ENCODE measurements at places on chromosomes 13 and 19.
A peak's percentile ranks its signal among the peaks of the same experiment; 100 is the strongest.

- no peak for DNase-seq
Measured at GRCh38 chr13:90824032-90824431, 523.5 kb upstream of the MIR17HG start.

- no peak for DNase-seq
Measured at GRCh38 chr19:56476651-56477428, at the start of gene ZNF667. ZNF667 (minus strand) TSS chr19:56477345; CDS start chr19:56462370, 14,975 bp downstream.

DNA sequence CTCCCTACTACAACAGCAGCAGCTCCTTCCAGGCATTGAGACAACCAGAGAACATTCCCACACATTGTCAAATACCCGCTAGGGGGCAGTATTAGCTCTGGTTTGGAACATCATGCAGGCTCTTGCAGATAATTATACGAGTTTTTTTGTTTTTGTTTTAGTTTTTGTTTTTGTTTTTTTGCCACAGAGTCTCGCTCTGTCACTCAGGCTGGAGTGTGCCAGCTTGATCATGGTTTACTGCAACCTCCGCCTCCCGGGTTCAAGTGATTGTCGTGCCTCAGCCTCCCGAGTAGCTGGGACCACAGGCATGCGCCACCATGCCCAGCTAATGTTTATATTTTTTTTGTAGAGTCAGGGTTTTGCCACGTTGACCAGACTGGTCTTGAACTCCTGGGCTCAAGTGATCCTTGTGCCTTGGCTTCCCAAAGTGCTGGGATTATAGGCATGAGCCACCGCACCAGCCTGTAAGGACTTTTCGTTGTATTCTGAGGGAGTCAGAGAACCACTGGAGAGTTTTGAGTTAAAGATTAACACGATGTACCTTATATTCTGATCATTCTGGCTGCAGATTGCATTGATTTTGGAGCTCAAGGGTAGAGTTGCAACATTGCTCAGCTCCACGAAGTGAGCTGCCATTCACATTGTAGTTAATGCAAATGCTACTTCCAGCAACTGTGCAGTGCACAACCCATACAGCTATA lies 41.7 kb upstream of the CEACAM20 start:
- peak; percentile 56 for DNase-seq

DNA sequence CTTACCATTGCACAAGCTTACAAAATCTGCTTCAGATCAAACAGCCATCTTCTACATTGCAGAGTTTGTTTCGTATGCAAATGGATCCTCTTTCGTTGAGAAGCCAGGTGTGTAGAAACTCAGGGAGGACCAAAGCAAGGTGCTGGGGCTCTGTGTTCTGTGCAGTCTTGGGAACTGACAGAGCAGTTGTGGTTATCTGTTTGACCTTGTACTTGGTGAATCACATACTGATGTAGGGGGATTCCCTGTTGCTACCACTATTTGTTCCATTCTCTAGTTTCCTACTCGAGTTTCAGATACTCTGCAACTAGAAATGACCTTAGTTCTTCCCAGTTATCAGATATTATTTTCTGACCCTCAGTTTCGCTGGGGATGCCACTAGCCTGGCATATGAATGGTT lies 95.2 kb upstream of the CLDN10 start:
- DNase-seq: no peak

DNA sequence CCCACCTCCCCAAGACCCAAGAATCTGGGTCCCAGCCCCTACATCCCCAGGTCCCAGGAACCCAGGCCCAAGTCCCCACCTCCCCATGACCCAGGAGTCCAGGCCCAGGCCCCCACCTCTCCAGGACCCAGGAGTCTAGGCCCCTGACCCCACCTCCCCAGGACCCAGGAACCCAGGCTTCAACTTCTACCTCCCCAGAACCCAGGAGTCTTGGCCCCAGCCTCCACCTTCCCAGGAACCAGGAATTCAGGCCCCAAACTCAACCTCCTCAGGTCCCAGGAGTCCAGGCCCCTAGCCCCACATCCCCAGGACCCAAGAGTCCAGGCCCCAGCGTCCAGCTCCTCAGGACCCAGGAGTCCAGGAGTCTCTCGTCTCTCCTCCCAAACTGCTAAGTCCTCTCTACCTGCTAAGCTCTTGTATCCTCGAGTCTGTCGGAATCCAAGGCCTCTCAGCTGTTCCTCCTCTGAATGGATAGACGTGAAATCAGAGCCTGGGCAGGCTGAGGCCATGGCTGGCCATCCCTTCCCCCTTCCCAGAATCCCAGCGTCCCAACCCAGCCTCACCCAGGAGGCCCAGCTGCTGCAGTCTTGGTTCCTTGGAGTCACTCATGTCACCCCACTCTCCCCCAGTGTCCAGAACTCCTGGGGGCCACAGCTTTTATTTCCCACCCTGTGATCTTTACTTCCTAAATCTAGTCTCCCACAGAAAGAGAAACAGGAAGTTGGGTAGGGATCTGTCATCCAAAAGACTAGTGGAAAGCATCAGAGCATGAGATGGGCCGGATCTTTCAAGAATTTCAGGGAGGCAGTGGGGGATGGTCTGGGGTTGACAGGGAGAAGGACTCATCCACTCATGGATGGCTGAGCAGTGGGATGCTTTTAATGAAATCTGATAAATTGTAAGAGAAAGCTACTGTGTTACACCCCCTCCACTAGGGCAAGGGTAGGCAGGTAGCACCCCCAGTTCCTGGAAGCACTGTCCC lies at the start of gene CD209:
Gene CD209, minus strand, starts transcription at position 632 of the 982 bp plus-strand sequence. Its CDS starts 23 bp downstream, at position 609.
- no peak for DNase-seq

DNA sequence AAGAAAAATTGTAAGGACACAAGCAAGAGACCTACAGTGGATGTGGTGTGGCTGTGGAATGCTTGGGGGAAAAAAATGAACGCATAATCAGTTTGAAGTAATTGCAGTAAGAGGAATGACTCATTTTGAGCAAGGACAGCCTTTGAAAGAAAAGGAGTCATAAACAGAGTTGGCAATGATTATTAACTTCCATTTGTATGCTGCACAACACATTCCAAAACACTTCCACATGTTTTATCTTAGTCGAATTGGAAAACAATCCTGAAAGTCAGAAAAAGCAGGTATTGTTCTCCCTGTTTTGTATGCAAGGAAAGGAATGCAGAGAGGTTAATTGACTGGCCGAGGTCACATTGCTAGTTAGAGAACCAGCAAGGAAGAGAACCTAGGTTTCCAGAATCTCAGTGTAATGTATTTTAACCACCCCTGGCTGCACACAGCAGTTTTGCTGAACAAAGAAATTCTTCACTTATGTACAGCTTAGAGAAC lies 630.0 kb upstream of the MIR17HG start:
- DNase-seq: no peak

DNA sequence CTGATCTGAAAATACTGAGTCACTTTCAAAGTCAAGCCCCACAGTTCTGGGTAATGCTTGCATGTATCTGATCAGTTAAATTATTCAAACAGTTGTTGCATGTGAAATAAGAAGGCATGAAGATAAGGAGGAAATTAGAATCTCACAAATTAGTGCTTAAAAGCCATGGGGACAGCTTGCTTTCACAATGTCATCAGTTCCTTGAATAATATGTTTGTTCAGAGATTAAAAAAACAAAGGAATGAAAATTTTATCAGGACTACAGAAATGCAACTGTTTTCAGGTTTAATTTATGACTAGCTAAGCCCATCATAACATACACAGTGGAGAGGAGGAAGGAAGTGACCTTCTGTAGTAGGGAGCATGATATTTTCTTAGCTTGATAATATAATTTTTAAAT lies 150.1 kb downstream of the OXGR1 start:
- no peak for DNase-seq

DNA sequence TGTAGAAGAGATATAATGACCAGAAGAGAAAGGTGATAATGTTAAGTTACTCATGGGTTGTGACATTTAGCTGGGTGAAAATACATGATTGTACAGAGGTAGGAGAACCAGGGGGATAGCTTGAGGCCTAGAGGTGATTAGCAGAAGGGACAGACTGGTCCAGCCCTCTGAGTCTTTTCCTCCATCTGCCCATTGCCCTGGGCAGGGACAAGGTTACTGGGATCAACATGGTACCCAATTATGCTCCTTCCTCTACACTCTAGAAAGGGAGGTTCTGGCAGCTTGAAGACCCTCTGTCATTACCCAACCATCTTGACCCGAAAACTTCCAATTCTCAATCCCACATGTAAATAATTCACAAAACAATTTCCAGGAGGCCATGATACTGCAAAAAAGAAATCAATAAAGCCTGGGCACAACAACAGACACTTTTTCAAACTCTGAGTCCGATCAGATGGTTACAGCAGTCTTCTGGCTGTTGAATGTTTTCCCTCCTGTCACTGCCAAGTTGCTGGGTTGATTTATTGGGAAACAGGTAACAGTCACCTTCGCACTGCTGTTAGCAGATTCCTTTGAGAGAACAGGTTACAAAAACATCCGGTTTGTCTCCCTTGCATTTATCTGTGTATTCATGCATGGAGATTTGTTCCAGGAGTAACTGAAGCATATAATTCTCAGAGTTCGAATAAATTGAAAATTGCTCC lies 239.1 kb upstream of the HTR2A start:
- no peak for DNase-seq

DNA sequence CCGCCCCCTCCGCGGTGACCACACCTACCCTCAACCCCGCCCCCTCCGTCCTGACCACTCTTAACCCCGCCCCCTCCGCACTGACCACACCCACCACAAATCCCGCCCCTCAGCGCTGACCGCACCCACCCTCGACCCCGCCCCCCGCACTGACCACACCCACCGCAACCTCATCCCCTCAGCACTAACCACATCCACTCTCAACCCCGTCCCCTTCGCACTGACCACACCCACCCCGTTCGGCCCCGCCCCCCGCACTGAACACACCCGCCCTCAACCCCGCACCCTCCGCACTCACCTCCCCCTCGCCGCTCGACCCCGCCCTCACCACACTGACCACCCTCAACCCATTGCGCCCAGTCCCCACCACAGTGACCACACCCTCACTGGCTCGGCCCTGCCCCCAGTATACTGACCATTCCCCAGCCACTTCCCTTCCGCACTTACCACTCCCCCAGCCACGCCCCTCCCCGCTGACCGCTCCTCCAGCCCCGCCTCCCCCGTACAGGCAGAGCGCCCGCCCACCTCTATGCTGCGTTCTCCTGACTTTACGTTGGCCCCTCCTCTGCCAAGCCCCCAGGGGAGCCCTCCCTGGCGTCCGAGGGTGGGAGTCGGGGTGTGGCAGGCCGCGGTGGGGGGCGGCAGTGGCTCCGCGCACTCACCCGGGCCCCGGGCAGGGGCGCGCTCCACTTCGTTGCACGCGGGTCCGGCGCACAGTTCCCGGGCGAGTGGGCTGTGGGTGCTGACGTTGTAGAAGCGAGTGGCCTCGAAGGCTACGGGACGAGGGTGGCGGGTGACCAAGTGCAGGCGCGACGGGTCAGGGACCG lies 8.4 kb downstream of the F2RL3 start:
- no peak for DNase-seq

GRCh38 chr13:28568286-28568685 lies 73.4 kb upstream of the FLT1 start:
- peak; percentile 9 for DNase-seq

DNA sequence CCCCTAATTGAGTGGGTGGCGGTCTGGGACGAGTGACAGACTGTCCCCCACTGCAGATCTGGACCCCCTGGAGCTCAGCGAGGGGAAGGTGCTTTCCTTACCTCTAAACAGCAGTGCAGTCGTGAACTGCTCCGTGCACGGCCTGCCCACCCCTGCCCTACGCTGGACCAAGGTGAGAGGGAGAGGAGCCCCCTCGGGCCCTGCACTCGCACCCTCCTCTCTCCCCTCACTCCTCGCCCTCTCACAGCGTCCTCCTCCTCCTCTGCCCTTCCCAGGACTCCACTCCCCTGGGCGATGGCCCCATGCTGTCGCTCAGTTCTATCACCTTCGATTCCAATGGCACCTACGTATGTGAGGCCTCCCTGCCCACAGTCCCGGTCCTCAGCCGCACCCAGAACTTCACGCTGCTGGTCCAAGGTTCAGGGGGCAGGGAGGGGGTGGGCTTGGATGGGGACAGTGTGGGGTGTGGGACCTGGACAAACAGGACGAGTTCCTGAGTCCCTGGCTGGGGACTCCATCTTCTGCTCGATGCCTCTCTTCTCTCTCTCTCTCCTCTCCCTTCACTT lies 9.6 kb downstream of the BCAM start:
- DNase-seq: no peak

DNA sequence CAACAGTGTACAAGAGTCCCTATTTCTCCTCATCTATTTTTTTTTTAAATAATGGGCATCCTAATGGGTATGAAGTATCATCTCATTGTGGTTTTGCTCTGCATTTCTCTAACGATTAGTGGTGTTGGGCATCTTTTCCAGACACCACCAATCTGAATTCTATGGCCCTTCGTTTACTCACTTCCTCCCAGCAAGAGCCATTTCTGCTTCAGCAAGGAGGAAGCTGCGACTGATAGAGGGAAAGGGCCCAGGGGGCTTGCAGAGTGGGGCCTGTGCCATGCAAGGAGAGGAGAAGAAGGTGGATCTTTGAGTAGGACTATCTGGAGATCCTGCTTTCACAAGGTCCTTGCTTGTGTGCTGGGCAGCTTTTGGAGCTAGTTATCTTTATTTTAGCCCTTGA lies 58.0 kb downstream of the USPL1 start:
- DNase-seq: no peak

DNA sequence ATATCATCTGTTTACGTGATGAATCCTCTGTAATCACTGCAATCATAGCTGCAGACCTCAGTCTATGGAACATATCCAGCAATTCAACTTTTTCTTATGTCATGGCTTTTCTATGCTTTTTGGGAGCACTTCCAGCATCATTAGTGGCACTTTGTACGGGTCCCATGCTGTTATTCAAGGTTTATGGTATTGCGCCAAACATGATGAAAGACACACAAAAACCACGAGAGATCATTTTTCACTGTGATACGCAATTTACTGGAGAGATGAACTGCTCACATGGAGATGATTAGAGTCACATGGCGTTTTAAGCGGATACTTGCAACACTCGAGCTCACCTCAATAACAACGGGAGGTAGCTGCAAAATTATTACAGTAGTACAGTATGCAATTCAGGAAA lies 2101.7 kb upstream of the PCDH20 start:
- no peak for DNase-seq

GRCh38 chr13:27170221-27170515 lies 1.4 kb downstream of the USP12 start:
- no peak for DNase-seq

DNA sequence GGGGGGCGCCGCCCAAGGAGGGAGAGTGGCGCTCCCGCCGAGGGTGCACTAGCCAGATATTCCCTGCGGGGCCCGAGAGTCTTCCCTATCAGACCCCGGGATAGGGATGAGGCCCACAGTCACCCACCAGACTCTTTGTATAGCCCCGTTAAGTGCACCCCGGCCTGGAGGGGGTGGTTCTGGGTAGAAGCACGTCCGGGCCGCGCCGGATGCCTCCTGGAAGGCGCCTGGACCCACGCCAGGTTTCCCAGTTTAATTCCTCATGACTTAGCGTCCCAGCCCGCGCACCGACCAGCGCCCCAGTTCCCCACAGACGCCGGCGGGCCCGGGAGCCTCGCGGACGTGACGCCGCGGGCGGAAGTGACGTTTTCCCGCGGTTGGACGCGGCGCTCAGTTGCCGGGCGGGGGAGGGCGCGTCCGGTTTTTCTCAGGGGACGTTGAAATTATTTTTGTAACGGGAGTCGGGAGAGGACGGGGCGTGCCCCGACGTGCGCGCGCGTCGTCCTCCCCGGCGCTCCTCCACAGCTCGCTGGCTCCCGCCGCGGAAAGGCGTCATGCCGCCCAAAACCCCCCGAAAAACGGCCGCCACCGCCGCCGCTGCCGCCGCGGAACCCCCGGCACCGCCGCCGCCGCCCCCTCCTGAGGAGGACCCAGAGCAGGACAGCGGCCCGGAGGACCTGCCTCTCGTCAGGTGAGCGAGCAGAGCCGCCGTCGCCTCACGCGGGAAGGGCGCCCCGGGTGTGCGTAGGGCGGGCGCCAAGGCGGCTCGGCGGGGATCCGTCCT lies at the start of gene RB1:
Gene RB1, plus strand, starts transcription at position 393 of the 784 bp plus-strand sequence. Its CDS starts 162 bp downstream, at position 555.
- peak; percentile 68 for DNase-seq

Measured in NCI-H1694 (cell line).